Sigmoid colon (tissue), 7 donors: ENCODE measurements at places on chromosomes 3 and 15. TPM values are rescaled to one million over a fixed set of nuclear protein-coding genes. Genes with fewer than 3 reads are reported as not detected.

Gene CPNE9
- polyA plus RNA-seq, result not detected

Gene ATP10A
- 0.23 TPM for polyA plus RNA-seq

Gene TEX55
- polyA plus RNA-seq, result not detected

- DNase-seq, result no peak
Observed at GRCh38 chr3:134609821-134610431, 40.9 kb downstream of the KY start.

DNA sequence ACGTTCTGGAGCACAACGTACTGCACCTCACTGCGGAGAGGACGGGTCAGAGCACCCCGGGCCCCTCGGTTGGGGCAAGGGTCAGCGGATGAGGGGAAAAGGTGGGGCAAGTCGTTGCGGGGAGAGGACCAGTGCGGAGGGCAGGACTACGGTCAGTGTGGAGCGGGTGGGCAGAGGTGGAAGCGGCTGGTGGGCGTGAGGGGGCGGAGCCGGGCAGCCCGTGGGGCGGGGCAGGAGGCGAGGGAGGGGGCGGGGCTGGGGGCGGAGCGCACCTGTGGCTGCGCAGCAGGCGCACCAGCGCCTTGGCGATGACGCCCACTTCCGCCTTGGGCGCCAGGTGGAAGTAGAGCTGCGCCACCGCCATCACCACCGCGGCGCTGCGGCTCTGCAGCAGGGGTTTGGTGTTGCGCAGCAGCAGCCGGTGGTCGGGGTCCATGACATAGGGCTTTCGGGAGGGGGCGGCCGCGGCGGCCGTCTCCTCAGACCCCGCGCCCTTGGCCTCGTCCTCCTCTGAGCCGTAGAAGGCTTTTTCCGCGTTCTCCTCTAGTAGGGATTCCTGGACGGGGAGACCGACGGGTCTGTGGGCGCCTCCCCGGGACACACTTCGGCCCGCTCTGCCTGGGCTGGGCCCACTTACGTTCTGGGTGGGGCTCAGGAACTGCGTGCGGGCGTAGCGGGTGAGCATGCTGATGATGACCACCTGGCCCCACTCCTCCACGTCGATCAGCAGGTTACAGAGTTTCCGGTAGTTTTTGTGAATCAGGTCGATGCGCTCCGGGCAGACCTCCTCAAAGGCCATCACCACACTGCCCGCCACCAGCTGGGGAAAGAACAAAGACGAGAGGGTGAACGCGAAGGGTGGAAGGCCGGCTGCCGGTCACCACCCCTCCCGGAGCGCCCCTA lies 29.2 kb downstream of the AP3B2 start:
- DNase-seq, result peak; percentile 50

Gene ITIH3
- polyA plus RNA-seq, result not detected

Gene TRIM69
- polyA plus RNA-seq, result 38.6 TPM

Gene NANOGP8
- polyA plus RNA-seq, result not detected

GRCh38 chr15:25830844-25831451 lies 32.2 kb downstream of the ATP10A start:
- peak; percentile 89 for DNase-seq

DNA sequence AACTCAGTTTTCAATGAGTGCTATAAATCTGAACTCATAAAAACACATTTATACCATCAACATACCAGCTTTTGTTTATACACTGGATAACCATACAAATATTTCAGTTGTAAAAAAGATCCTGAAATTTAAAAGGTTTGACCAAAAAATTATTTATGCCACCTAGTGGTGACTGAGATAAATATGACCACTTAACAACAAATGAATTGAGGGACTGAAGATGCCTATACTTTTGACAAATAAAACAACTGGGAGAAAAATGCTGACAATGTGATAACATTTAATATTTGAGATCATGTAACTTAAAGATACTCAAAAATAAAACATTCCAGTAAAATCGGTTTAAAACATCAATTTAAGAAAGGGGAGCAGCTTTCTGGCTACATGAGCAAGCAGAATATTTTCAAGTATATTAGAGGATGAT lies 30.4 kb downstream of the ATG3 start:
- DNase-seq, result no peak

Gene C3orf20
- polyA plus RNA-seq, result not detected

- DNase-seq, result no peak
Observed at GRCh38 chr3:28322464-28322863, 26.1 kb upstream of the ZCWPW2 start.

Gene SHC4
- polyA plus RNA-seq, result 0.64 TPM

- no peak for DNase-seq
Observed at GRCh38 chr3:159837725-159838124, 150.9 kb upstream of the IL12A start.

GRCh38 chr3:12231431-12231830 lies 57.4 kb upstream of the PPARG start:
- no peak for DNase-seq

Gene CFAP100
- not detected for polyA plus RNA-seq

Gene ERICH6
- not detected for polyA plus RNA-seq

DNA sequence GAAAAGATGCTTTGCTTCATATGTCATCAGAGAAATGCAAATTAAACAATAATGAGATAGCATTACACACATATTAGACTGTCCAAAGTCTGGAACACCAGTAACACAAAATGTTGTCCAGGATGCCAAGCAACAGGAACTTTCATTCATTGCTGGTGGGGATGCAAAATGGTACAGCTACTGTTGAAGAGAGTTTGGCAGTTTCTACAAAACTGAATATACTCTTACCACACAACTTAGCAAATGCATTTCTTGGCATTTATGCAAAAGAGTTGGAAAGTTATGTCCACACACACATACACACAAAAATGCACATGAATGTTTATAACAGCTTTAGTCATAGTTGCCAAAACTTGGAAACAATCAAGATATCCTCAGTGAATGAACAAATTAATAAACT lies 195.2 kb upstream of the MME start:
- no peak for DNase-seq

Gene LXN
- 97.3 TPM for polyA plus RNA-seq

Gene BSN
- polyA plus RNA-seq, result under 0.01 TPM
